ENCODE measurements at places on chromosomes 2 and 18.

GRCh38 chr2:42099438-42100173, 51.8 kb downstream of the PKDCC start:
- no peak for DNase-seq

GRCh38 chr18:2258954-2259353, 312.4 kb downstream of the METTL4 start:
- DNase-seq, result no peak

DNA sequence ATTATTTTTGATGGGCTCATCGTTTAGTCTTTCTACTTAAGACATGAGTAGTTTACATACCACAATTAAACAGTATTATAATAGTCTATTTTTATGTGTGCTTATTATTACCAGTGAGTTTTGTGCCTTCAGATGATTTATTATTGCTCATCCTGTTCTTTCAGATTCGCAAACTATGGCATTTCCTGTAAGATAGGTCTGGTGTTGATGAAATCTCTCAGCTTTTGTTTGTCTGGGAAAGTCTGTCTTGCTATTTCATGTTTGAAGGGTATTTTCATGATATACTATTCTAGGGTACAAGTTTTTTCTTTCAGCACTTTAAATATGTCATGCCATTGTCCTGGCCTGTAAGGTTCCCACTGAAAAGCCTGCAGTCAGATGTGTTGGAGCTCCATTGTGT, 101.3 kb downstream of the DNAH7 start:
- DNase-seq, result no peak

GRCh38 chr2:216777637-216778273, 82.1 kb downstream of the TNP1 start:
- no peak for DNase-seq

DNA sequence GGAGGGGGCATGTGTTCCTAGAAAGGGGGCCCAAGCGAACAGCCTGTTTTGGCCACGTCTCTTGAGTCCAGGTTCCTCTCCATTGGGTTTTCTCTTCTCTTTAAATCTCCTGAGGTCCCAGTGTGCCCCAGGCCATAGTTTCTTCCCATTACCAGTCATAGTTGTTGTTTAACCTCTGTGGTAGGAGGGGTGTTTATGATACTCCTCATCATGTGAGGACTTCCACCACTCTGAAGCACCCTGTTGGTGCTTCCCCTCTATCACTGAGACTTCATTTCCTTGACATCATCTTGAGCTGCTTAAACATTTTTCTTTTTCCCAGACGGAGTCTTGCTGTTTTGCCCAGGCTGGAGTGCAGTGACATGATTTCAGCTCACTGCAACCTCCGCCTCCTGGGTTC, 45.9 kb downstream of the WIPF1 start:
- no peak for DNase-seq

- no peak for DNase-seq
Measured at GRCh38 chr2:144946263-144946662, 426.3 kb upstream of the ZEB2 start.

GRCh38 chr18:5295231-5295920, at the start of gene ZBTB14:
TSS of gene ZBTB14 (minus strand) at chr18:5295726. CDS start at chr18:5293246, 2,480 bp downstream.
- DNase-seq, result no peak

DNA sequence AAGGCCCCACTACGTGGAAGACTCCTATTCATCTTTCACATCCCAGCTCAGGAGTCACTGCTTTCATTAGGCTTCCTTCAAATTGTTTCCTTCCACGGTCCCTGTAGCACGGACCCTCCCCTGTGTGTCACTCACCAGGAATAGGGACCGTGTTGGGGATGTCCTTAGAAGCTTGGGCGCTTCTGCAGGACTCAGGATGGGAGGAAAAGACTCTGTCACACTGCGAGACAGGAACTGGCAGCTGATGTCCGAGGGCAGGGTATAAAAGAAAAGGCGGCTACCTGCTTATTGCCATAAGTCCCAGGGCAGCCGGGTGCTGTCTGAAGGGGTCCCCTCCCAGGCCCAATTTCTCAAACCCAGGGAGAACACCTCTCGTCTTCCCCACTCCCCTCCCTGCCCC, 79.1 kb downstream of the BCL2L11 start:
- DNase-seq, result peak; percentile 15

DNA sequence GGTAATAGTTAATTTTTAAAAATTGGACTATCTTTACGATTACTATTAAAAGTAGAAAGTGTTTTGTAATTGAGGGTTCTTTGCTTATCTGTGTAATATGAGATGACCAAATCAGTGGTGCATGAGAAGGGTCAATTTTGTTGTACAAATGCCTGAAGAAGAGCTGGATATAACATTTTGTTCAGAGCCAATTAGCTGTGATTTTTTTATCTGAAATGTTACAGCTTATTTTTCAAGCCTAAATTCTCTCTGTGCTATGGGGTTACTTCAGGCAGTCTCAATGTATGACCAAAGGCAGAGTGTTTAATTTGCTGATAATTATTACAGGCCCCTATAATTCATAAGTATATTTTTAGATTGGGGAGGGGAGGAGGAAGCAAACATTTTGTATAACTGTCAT, 41.8 kb downstream of the OTX1 start:
- no peak for DNase-seq

DNA sequence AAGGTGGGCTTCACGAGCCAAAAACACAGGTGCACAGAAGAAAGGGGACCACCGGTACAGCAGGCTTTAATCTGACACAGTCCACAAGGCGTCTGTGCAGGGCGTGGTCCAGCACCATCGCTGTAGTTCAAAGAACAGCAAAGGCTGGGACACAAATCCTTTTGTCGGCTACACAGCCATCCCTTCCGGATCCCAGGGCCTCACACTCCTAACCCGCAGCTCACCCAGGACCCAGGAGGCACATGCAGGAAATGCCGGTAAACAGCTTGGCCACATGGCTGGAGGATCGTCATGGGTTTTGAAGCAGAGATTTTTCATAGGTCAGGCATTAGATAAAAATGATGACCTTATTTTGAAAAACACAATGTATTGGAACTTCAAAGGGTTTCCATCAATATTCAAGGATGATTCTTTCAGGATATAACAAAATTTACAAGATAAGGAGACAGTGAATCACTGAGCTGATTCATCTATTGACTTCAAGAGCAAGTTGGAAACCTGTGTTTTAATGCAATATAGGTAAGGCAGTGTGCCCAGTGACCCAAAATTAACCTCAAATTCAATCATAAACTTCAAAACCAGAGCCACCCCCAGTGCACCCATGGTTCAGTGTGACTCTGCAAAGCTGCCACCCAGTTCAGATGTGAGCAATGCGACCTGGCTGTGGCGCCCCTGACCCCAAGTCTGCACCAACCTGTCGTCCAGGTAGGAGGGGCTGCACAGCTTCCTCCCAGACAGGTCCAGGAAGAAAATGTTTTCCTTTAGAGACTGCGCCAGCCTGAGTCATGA, 74.4 kb downstream of the TMEM18 start:
- no peak for DNase-seq

GRCh38 chr2:234271338-234271737, 220.8 kb downstream of the SPP2 start:
- no peak for DNase-seq

- no peak for DNase-seq
Measured at GRCh38 chr2:33019796-33020195, 73.0 kb downstream of the LTBP1 start.

DNA sequence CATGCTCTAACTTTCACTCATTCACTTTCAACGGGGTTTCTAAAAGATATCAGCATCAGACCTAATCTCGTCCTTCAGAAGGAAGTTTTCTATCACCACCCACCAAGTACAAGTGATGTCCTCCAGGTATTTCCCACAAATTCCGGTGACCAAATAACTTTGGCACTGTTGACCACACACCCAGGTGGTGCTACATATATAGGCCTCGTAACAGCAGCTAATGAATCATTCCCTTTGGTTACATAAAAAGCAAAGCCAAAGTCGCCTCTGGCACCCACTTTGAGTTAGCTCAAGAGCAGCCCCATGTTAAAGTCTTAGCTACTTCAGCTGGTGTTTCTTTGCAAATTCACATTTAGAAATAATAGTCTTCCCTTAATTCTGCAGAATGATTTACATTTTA, 138.2 kb upstream of the OSR1 start:
- no peak for DNase-seq

DNA sequence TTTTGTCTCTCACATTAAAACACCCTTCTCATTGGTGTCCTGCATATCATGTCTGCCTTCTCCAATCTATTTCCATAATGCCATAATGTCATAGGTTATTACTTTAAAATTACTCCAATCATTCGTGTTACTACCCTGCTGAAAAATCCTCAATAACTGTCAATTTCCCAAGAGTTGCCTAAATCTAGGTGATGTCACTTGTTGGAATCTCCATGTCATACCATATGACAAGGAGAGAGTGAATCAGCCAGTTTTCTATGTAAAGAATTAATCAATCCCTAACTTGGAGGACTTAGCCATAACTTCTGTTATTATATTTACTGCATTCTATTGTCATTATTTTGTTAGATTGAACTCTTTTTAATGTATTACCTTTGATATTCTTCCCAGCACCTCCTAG, 62.5 kb downstream of the PHLPP1 start:
- no peak for DNase-seq

DNA sequence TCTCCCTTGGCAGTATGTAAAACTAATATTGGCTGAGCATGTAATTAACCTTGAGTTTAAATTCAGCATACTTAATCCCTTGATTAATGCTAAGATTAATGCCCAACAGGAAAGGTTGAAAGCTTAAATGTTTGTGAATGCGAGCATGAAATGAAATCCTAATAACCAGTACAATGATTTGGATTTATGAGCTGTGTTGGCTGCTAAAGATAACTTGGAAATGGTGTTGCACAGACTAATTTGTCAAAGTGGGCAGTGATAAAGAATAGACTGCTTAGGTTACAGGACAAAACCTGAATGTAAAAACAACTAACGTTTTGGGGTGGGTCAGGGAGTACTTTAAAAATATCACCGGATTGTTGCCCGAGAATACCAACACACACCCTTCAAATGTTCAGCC, 70.6 kb downstream of the MGAT5 start:
- no peak for DNase-seq

DNA sequence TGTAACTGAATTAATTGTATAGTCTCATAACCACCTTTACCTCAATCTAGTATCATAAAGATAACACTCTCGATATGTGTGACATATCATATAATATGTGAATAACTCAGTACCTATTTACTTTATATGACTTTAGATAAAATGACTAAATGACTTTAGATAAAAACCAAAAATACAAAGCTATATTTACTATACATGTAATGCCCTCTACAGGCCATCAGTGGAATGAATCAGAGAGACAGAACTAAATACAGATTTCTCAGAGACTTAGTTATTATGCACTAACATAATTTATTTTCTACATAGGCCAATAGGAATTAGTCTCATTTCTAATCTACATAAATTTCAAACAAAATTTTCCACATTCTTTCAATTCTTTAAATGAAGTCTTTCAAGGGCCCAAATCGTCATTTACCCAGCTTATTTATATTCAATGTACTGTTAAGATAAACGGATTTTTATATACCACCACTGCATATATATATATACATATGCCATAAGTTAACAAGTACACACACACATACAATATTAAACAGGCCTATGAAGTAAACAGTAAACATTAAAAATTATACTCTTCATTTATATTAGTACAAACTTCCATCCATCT, 219.9 kb downstream of the EXOC6B start:
- DNase-seq, result no peak

DNA sequence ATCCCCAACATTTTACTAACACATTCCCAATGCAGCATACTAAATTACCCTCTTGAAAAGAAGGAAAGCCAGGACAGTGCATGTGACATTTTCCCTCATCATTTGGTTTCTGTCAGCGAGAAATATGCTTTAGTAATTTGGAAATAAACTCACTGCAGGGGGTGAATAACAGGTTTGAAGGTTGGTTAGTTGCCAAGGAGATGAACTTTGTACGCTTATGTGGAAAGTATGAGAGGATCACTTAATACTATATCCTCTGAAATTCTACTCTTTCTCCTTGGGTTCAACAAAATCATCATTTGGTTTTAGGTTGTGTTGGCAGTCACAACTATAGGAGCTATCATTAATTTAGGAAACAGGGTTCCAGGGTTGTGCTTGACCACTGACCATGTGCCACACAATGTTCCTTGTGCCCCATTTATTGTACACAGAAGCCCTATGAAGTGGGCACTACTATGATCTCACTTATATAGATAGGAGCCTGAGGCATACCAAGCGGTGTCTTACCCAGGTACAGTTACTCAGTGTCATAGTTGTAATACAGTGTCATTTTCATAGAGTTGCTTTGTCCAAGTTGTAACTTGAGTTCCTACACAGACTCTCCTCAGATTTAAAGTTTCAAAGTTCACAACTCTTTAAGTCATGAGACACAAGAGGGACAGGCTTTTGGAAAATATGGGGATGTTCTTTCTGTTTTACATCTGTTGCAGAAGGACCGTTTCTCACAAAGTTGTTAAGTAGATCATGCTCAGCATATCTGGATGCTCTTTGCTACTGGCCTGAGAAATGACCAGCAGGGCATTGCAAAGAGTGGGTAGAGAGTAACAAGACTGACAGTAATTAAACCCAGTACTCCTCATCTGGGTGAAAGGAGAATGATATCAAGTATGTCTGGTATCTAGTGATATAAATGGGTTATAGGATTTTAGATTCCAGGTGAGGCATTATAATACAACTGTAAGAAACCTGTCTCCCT, 91.8 kb downstream of the MAP4K4 start:
- DNase-seq, result no peak

- DNase-seq, result no peak
Measured at GRCh38 chr2:8452979-8453903, 228.6 kb upstream of the ID2 start.

- DNase-seq, result no peak
Measured at GRCh38 chr18:49730951-49731391, 82.4 kb downstream of the ACAA2 start.

GRCh38 chr2:237281836-237282306, 132.1 kb downstream of the COL6A3 start:
- DNase-seq, result no peak

- no peak for DNase-seq
Measured at GRCh38 chr18:9928646-9929259, 14.9 kb downstream of the VAPA start.

- no peak for DNase-seq
Measured at GRCh38 chr2:19476327-19476726, 117.9 kb upstream of the OSR1 start.

DNA sequence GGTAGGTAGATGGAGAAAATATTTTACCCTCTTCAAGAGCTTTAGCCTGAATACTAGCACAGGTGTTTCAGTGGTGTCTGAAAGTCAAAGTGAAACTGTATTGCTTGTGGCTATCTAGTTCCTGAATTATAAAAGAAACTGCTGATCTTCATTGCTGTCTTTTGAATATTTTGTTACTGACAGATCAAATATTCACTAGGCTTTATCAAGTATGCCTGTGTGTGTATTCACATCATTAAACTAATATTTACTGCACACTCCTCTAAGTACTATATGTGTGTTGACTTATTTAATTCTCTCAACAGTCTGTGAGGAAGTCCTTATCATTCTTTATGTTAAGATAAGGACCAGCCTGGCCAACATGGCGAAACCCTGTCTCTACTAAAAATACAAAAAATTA, 139.6 kb downstream of the SOCS6 start:
- DNase-seq, result no peak

DNA sequence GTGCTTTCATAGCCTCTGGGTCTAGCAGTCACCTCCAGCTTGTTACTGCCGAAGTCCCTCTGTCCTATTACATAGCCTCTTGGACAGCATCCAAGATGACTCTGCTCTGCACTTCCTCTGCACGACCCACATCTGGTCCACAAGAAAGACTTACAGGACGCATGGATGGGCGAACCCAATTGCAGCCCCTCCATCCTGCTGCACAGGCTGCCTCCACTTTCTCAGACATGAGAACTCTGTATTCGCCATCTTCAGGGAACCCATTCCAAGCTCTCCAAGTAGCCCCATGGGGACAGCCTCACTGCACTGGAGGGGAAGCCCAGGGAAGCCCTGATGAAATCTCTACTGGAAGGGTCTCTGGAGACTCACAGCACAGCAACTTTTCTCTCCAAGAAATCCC, 172.1 kb downstream of the GFPT1 start:
- no peak for DNase-seq

Data from posterior cingulate gyrus (tissue), 11 donors.